ENCODE measurements at places on chromosomes 5 and 9. TPM values are rescaled to one million over a fixed set of nuclear protein-coding genes. Genes with fewer than 3 reads are reported as not detected.

Gene TMED9
- total RNA-seq = 99.7 TPM

Gene PCDHGC3
- 23.1 TPM for total RNA-seq

Gene FAM81B
- not detected for total RNA-seq

Gene SOWAHA
- 2.5 TPM for total RNA-seq

Gene SHISAL2B
- 1.2 TPM for total RNA-seq

Gene WDR38
- total RNA-seq = 14.0 TPM

Gene KCNV2
- total RNA-seq = 3.1 TPM

Gene PHYHD1
- 0.16 TPM for total RNA-seq

Gene SEMA5A
- total RNA-seq = 60.3 TPM

Gene KIAA0825
- 3.7 TPM for total RNA-seq

Gene CDC20B
- total RNA-seq = 0.15 TPM

Gene GPR150
- total RNA-seq = 0.31 TPM

Gene SETX
- total RNA-seq = 37.4 TPM

Gene RNF130
- 47.5 TPM for total RNA-seq

Gene PPP1R26
- total RNA-seq = 15.8 TPM

Gene FABP6
- not detected for total RNA-seq

Gene F2R
- 43.5 TPM for total RNA-seq

Measured in motor neuron (in vitro differentiated cells).